ENCODE measurements at places on chromosomes 12 and 14.

GRCh38 chr12:15712823-15713660, 76.1 kb downstream of the EPS8 start:
- no peak for DNase-seq

DNA sequence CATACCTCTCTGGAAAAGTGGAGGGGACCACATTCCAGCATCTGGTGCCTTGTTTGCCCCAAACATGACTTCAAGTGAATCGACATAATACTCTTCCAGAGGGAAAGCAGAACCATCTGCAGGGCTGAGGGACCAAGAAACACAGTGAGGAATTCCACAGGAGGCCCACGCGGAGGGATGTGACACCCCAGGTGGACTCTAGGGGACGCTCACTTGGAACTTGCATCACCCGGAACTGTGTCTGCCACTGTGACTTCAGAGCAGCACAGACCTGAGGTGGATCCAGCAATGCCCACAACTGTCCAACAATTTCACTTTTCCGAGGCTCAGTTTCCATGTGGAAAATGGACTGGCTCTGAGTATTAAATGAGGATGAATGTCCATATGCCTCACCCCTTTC, 14.3 kb upstream of the CLMN start:
- no peak for DNase-seq

- DNase-seq = no peak
Observed at GRCh38 chr12:121165316-121165715, 32.6 kb downstream of the P2RX7 start.

DNA sequence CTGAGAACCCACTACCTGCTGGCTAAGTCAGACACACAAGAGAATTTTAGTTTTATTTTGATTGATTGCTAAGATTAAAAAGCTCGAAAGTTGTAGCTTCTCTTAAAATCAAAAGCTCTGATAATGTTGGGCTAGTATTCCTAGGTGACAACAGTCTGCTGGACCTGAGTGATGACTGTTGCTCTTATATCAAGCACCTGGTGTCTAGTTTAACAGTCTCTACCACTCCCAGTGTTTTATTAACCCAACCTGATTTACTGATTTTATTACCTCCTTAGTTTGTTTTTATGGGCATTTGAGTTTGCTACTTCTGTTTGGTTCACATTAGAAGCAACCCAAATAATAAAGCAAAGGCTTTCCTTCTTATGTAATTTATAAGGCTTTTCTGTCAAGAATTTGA, 41.8 kb downstream of the ATP6V1D start:
- no peak for DNase-seq

DNA sequence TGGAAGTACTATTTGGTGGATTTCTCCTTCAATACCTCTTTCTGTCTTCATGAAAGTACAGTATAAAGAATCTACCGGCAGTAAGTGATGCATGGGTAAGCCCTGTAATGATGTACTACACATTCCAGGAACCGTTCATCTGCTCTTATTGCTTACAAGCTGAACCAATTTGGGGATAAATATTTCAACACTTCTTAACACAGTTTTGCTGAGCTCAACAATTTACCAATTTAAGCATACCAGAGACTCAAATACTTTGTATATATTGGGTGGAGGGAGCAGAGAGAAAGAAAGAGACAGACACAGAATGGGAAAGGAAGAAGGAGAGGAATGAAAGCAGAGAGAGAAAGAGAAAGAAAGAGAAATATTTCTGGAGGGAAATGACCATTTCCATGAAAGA, 821.1 kb upstream of the FLRT2 start:
- DNase-seq = no peak

DNA sequence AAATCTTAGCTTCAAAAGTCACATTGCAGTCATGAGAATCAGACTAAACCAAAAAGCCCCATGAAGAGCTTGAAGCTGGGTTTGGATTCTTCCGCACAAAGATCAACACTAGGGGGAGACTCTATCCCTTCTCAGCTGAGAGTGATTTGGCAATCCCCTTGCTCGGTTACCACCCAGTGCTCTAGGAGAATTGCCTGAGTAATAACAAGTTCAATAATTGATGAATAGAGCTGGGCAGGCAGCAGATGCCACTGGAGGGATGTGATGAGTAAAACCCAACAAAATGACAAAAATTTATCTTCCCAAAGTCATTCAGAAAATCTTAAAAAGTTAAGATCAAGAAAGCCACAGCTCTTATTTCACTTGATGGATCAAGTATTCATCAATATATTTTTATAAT, 185.6 kb upstream of the ARID2 start:
- DNase-seq = peak; percentile 4

DNA sequence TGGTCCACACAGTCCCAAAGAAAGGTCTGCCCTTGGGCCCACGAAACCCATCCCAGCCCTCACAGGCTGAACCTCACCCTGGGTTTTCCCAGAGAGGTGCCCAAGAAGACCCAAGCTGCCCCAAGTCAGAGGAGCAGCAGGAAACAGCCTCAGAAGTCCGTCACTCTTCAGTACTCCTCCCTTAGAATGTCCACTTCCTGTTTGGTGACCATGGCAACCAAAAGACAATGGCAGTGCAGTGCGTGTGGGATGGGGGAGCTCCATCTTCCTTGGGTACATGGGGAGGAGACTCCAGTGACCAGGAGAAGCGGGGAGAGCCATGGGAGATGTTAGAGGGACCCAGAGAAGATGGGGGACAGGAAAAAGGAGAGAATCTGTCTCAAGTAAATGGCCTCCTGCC, 11.3 kb downstream of the SELPLG start:
- DNase-seq = no peak

DNA sequence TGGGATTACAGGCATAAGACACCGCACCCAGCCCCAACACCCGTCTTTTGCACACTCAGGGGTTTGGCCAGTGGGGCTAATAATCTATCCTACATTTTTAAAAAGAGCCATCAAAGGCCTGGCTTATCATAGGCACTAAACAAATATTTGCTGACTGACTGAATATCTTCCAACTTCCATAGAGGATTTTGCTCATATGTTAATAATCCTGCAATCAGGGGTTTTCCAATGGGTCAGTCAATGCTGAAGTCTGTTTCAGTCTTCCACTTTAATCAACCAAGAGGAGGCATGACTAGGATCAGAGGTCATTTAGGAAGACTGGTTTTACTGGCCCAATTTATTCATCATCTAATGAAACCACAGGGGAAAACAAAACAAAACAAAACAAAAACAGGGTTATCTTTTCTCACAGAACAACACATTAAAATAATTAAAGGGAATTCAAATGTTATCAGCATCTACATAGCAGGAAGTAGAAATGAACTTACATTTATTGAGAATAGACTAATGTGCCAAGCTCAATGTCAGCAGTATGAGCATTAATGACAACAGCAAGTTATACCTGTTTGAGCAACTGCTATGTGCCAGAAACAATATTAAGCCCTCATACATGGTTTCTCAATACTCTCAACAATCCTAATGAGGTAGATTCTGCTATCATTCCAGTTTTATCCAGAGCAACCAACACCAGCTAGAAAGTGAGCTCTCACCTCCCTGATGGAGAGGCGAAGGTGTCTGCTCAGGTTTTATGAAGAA, 372.2 kb downstream of the EGLN3 start:
- DNase-seq = no peak

GRCh38 chr12:109626378-109627115, 53.0 kb downstream of the MVK start:
- DNase-seq = no peak

- no peak for DNase-seq
Observed at GRCh38 chr14:103356024-103356682, 22.1 kb downstream of the EIF5 start.

Data from stimulated activated CD8-positive, alpha-beta memory T cell treated with anti-CD3 and anti-CD28 coated beads, Interleukin-7, amount 100 ng/mL, for 1 hour (primary cell).